Activated naive CD4-positive, alpha-beta T cell treated with anti-CD3 and anti-CD28 coated beads, Interleukin-2, amount 50 U/mL, for 72 hours (primary cell): ENCODE measurements at places on chromosomes 4 and X. TPM values are rescaled to one million over a fixed set of nuclear protein-coding genes. Genes with fewer than 3 reads are reported as not detected.

Gene RNF128
- total RNA-seq = not detected

DNA sequence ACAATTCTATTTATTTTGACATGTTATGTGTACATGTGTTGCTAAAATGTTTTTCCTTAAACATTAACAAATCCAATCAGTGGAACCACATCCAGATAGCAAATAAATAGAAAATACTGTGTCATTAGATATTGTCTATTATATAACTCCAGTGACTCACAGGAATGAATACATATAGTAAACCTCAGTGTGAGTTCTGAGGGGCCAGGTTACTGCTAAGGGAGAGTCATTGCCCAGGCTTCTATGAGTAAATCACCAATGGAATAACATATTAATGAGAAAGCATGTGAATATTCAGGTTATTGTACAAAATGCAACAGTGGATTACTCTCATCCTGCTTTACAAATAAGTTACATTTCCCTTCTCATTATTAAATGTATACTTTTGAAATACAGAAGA lies 27.2 kb downstream of the TACR3 start:
- no peak for DNase-seq

GRCh38 chr4:113050371-113050755 lies 910 bp downstream of the ANK2 start:
- DNase-seq = no peak

DNA sequence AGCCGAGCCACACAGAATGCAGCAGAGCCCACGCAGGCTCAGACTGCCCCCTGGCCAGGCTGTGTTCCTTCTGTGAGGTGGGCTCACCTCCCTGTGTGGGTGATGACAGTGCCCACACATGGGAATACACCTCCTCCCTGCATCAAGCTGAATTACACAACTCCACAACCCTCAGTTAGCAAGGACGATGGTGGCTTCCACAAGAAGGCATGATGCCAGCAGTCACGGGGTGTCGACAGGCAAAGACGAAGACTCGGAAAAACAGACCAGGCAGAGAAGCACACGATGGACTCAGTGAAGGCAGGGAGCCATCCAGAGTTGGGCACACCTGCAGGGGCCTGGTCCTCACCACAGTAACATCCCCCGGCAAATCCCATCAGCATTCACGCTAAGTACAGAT lies 12.1 kb downstream of the LETM1 start:
- no peak for DNase-seq
